ENCODE measurements at places on chromosomes 3 and 15. TPM values are rescaled to one million over a fixed set of nuclear protein-coding genes. Genes with fewer than 3 reads are reported as not detected.

The ARPIN gene
- total RNA-seq, result not detected

The C3orf70 gene
- total RNA-seq, result not detected

The SPATA12 gene
- total RNA-seq, result not detected

The CADM2 gene
- total RNA-seq, result not detected

The CLDN16 gene
- total RNA-seq, result not detected

The UPK1B gene
- not detected for total RNA-seq

The CFAP44 gene
- 10.3 TPM for total RNA-seq

The DTX3L gene
- 162 TPM for total RNA-seq

The CD200R1 gene
- total RNA-seq, result 8.8 TPM

The NRG4 gene
- total RNA-seq, result not detected
